Stimulated activated CD8-positive, alpha-beta memory T cell treated with anti-CD3 and anti-CD28 coated beads, Interleukin-15, amount 100 ng/mL, for 24 hours (primary cell): ENCODE measurements at places on chromosomes 3 and 15.

- no peak for DNase-seq
Observed at GRCh38 chr3:156614642-156615511, 59.5 kb upstream of the TIPARP start.

GRCh38 chr15:59140422-59141226, 35.7 kb downstream of the CCNB2 start:
- no peak for DNase-seq

DNA sequence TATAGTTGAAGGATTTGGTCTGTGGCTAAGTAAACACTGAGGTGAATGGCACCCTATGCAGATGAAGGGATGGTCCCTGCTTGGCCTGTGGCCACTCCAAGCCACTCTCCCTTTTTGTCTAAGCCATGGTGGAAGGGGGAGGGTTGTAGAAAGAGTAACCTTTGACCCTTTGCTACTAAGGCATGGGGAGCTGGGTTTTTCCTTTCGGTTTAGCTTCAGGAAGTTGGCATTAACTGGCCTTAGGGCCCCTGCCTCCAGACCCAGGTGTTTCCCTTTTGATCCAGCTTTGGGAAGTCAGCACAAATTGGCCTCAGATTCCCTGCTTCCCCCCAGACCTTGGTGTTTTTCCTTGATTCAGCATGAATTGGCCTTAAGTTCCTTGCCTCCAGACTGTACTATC, 49.5 kb downstream of the EFCAB12 start:
- DNase-seq = no peak

- DNase-seq = no peak
Observed at GRCh38 chr3:138119423-138119766, 4.0 kb upstream of the DZIP1L start.

DNA sequence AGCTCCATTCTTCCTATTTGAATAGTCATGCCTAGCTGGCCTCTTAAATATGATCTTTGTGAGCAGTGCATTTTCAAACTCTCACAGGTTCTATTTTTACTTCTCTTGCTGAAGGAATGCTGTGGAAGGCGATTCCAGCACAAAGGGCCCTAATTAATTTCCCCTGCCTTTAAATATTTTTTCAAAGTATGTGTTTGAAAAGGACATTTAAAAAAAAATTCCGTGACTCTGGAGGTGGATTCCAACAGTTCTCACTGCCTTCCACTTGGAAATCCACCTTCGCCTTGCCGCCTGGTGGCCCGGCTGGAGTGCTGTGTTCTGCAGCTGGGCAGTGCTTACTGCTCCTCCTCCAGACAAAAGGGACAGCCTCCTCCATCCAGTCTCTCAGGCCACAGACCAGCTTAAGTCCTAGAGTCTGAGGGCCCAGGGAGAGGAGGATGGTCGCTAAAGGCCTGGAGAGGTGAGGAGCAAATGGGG, 61.5 kb upstream of the CORO2B start:
- no peak for DNase-seq

- DNase-seq = no peak
Observed at GRCh38 chr3:162134571-162134970, 638.0 kb downstream of the OTOL1 start.
